ENCODE measurements at places on chromosomes 12 and 14. TPM values are rescaled to one million over a fixed set of nuclear protein-coding genes. Genes with fewer than 3 reads are reported as not detected.

The FKBP4 gene
- polyA plus RNA-seq: 46.1 TPM

The SDR39U1 gene
- 57.4 TPM for polyA plus RNA-seq

The OVCH1 gene
- 0.13 TPM for polyA plus RNA-seq

The FOXG1 gene
- polyA plus RNA-seq: 0.04 TPM

The JDP2 gene
- polyA plus RNA-seq: 21.1 TPM

The KRT7 gene
- polyA plus RNA-seq: 116 TPM

The MGP gene
- 86.6 TPM for polyA plus RNA-seq

The DBX2 gene
- polyA plus RNA-seq: 0.12 TPM

The RTL1 gene
- 0.06 TPM for polyA plus RNA-seq

The SERPINA9 gene
- not detected for polyA plus RNA-seq

The NUAK1 gene
- polyA plus RNA-seq: 10.4 TPM

The PPP1R36 gene
- polyA plus RNA-seq: 1.0 TPM

GRCh38 chr12:102510031-102510430, 29.7 kb upstream of the IGF1 start:
- no peak for DNase-seq

DNA sequence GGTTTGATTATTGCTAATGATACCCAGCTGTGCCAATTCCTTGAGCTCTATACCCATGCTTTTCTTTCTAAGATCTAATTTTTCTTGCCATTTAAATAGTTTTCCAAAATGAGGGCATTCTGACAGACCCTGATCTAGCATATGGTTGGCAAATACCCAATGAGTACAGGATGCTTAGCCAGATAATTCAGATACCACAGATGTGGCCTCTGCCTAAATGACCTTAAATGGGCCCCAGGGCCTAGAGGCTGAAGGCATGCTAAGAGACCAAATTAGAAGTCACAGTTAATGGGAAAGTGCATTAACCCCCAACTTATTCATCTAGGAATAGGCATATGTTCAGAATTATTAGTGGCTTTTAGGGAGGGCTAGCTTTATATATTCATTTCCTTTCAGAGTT, 122.3 kb upstream of the CNOT2 start:
- no peak for DNase-seq

- DNase-seq: no peak
Measured at GRCh38 chr12:56634242-56634836, 4.2 kb upstream of the BAZ2A start.

DNA sequence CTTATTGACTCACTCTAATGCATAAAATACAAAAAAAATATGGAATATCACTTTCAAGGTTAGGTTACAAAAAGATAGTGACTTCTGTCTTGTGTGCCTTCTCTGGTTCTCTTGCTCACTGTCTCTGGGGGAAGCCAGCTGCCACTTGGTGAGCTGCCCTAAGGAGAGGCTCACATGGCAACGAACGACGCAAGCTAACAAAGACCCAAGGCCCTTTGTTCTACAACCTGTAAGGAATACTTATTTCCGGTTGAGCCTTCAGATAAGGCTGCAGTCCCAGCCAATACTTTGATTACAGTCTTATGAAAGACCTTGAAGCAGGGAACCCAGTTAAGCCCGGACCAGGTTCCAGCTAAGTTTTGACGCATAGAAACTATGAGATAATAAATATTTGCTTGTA, 242.4 kb upstream of the TBX3 start:
- no peak for DNase-seq

DNA sequence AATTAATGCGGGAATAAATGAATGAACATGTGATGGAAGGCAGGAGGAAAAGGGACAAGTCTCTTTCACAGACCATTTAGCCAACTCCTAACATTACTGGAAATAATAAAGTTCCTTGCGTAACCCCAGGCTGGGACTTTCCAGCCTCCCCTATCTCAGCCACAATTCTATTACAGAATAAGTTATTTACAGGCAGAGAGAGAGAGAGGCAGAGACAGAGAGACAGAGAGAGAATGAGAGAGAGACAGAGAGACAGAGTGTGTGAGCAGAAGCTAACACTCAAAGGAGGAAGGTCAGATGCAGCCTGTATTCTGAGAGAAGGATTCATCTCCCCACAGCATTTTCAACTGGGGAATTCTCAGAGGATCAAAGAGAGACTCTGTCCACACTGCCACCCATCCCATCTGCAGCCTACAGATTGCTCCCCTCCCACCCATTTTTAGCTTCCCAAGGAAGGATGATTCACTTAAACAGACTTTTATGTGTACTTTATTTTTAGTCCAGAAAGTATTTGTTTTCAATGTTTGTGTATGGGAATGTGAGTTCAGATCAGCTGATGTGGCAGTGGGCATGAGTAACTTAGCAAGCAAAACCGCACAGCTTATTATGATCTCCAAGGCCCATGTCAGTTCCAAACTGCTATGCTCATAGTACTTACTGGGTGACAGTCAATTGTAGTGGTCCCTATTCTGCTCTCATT, 165.7 kb downstream of the CAND1 start:
- DNase-seq: no peak

DNA sequence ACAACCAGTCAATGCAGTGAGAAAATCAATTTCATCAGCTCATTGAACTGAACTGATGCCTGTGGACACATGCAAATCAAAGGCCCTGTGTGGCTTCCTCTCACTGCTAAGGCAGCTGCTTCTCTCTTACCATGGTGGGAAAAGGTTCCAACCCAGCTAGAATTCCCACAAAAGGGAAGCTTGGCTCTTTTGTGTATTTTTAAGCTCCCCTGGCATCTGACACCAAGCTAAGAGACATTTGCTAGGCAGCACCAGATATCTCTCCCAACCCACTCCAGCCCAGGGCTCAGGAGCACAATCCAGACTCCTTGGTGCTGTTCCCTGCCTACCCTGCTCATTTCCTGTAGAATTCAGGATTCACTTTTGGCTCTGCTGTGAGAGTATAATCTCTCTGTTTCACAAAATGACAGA, 129.6 kb downstream of the GXYLT1 start:
- DNase-seq: no peak

DNA sequence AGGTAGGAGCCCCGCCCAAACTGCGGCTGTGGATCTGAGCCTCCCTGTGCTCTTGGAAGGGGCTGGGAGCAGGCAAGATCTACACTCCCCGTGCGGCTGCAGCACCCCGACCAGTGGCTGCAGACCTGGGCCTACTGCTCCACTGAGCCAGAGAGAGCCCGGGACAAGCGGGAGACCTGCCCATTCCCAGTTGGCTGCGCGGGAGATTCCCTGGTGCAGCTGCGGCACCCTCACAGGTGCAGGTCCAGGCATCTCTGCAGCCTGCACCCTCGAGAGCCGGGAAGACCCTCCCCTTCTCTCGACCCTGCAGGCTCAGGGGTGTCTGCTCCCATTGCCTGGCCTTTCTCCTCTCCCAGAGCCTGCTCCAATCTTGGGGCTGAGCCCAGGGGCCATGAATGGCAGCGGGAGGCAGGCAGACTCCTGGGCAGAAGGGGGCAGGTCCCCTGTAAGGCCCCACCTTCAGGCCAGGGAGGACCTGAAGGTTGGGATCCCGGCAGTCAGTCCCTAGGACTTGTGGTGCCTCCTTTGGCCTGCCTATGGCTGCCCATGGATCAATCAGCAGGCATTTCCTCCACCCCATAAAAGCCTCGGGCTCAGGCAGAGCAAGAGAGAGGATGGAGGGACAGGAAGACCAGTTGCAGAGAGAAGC, 8.8 kb upstream of the A2M start:
- DNase-seq: no peak

DNA sequence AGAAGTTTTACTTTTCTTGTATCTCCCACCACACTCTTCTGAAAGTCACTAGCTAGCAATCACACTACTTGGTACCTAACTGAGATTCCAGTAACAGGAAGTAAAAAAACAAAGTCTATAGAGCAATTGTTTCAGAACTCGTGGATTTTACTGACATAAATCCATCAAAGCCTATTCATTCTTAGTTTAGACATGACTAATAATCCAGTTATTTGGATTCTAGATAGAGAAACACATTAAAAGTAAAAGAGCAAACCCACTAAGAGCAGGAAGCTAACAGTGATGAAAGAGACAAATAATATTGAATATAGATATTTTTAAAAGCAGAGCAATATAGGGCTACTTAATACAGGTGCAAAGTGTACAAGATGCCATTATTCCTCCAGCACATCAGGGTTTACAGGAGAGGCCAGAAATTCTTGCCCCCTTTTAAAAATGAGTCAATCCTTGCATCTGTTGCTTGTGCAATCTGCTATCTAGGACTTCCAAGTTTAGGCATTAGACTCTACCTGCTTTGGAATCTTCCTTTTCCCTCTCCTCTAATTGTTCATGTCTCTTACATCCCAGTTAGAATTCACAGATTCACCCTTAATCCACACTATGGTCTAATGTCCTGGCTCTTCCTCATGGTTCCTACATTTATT, 6.0 kb downstream of the HEATR5A start:
- no peak for DNase-seq

DNA sequence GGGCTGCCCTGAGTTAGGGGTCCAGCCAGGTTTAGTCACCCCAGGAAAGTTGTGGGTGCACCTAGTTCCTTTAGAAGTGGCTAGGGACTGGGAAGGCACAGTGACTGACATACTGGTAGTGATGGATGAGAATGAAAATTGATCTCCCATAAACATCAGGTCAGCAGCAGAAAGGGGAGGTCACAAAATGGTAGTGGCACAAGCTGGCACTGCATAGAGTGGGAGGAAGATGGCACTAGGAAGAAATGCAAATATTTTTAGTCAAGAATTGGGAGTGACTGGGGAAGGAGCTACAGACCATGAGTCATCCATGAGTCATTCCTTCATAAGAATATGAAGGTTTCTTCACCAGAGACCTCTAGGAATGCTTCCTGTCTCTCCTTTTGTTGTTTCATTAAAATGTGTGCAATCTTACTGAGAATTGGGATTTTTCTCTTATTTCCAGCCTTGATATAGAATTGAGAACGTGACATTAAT, 198.3 kb upstream of the AMIGO2 start:
- DNase-seq: no peak

DNA sequence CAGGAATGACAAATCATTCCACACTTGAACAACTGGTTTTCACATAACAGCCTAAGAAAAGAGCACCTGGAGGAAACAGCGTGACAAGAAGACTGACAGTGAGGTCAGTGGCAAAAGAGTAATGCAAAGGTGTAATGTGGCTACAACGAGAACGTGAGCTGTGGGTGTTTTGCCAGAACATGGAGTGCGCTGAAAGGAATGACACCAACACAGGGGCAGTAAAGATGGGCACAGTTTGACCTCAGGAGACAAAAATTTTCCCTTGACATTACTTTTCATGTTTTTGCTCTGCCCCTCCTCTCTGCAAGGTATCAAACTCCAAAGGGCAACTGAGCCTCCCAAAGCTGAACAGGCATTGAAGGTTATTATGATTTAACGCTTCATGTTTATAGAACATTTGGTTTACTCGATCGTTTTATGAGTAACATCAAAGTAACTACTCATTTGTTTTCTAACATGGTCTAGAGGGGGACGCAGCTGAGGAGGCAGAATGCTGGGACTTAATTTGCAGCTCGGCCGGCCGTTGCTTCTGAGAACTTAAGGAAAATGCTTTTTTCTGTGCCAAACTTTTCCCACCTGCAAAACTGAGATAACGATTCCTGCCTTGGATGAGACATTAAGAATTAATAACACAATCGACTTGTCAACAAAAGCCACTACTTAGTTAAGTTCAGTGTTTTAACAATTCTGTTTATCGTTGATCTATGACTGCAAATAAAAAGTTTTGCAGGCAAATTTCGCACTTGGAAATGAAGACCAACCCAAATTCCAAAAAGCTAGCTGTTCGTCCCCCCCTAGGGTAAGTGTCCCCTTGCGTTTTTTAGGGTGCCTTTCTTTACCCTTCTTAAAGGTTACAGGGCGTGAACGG, 954 bp downstream of the HAUS4 start:
- no peak for DNase-seq

- peak; percentile 68 for DNase-seq
Measured at GRCh38 chr12:115013236-115013981, 329.4 kb upstream of the TBX3 start.

- DNase-seq: no peak
Measured at GRCh38 chr12:113996026-113996425, 29.9 kb upstream of the RBM19 start.

GRCh38 chr14:104146651-104147345, 8.4 kb downstream of the KIF26A start:
- no peak for DNase-seq

DNA sequence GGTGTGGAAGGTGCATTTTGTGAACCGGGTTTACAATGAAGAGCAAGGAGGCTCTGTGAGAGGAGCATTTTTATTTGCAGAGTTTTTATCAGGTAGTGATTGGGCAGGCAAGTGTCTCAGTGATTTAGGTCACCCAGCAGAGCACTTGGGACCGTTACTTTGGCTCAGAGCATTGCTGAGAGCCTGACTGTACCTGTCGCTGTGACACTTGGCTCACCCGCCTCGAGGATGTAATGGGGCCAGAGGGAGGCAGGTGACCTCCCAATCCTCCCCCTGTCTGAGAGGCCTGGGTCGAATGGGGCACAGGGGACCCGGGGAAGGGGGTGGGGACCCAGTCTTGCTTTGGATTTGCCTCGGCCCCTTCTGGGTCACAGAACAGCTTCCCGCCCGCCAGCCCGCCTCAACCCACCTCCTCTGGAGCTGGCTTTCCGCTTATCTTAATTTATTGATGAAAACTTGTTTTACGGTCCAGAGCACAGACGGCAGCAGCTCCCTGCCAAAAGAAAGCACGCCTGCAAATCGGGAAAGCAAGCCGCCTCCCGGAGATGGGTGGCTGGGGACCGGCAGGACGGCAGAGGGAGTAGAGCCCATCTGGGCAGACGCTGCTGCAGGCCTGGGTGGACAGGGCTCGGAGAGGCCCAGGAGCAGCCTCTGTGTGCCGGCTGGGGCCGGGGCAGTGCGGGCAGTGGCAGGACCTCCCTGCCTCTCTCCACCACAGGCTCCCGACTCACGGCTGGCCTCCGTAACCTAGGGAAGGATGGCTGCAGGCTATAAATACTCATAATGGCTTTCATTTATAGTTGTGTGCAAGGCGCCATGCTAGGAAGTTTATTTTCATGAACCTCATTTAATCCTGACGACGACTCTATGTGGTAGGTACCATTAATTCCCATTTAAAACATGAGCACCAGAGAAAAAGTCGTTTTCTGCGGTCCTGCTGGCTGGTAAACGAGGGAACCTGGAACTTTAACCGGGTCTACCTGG, 187.1 kb downstream of the TSPAN9 start:
- peak; percentile 36 for DNase-seq

DNA sequence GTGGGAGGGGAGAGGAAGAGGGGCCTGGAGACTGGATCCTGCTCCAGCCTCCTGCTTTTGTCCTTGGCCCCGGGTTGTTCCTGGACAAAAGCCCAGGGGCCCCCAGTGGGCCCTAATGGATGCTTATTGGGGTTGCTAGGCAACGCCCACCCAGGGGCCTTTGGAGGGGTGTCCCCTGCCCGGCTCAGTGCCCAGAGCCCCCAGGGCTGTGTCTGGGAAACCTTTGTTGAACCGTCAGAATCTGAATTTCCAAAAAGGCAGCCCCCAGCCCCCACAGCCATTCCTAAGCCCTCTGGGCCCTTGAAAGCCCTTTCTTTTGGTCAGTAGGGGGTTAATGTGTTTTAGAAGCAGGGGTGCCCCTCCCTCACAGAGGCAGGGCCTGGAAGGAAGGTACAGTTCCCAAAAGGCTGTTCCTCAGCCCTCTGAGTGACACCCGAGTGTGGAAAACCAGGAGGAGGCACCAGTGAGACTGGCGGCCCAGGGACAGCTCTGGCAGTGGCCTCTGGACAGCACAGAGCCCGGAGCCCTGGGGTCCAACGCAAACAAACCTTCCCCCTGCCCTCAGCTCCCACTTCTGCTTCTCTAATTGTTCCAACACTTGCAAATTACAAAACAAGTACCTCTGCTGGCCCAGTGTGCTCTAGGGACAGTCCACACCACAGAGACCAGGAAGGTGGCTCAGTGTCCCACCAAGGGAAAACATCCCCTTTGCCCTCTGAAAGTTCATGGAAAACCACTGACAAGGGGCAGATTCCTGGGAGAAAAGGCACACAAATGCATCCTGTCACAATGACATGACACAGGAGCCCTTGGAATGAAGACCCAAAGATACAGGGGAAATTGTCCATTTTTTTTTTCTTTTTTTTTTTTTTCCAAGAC, 19.4 kb downstream of the HHIPL1 start:
- no peak for DNase-seq
